Head of caudate nucleus (tissue), 42 donors: ENCODE measurements at places on chromosomes 12 and 14.
A peak's percentile ranks its signal among the peaks of the same experiment; 100 is the strongest.

DNA sequence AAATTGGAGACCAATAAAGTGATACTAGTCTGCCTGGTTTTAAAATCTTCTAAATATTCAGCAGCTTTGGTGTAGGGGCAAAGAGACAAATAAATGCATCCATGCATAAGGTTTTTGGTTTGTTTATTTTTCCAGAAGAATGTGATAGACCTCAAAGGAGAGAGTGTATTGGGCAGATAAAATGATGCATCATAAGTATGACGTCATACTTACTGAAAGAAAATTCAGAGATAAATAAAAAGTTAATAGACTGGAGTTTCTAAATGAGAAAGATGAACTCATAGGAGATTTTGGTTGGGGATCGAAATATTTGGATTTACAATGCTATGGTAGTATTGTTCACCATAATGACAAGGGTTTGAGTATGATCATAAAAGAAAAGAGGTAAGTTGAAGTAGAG is 10.2 kb downstream of the SYT10 start:
- DNase-seq, result no peak

DNA sequence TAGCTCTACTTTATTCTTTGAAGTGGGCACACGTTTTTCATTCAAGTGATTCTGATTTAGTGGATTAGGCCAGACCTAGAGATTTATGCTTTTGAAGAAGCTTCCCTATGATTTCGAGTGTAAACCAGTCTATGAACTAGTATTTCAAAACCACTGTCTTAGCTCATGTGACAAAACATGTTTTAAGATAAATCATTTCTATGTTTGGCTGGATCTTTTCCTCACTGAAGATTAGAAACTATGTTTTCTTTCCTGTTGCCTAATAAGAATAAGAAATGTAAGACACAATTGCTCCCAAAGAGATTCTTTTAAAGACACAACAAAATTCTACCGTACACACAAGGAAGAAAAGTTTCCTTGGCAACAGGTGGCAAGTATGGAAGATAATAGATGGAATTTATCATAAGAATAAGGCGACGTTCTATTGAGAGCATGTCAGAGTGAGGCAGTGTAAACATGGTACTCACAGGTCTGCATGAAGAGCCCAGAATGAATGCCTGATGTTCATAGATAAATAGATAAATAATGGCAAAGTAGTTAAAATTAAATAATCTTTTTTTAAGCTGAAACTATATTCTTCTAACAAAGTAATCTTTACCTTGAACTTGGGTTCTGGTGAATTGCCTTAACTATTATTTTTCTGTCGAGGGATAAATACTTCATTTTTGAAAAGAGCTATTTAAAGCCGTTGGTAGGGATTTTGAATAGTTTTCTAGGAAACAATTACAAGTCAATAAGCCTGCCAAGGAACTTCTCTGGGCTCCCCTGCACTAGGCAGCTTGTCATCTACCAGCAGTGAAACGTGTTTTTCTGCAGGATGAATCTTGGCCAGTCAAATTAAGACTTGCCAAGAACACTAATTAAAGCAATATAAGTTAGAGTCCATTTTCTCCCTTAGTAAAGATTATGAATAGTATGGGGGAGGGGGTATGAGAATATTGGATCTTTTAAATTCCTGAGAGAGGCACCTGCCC is 34.1 kb upstream of the C12orf75 start:
- no peak for DNase-seq

DNA sequence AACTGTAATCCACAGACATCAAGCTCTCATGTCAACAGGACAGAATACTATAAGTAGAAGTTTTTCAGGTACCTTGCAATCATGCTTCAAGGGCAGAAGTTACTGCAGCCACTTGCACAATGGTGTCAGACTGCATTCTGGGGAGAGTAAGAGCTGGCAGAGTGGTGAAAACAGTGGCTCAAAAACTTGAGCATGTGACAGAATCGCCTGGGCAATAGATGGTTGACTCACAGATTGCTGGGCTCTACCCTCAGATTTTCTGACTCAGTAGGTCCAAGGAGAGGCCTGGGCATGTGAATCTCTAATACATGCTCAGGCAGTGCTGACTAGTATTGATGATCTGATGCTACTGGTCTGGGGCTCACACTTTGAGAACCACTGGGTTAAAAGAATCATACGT is 187.8 kb downstream of the TBX5 start:
- DNase-seq, result no peak

GRCh38 chr12:128337431-128338170 is 70.6 kb downstream of the TMEM132C start:
- no peak for DNase-seq

- DNase-seq, result no peak
Observed at GRCh38 chr14:61388173-61388975, 67.0 kb downstream of the PRKCH start.

DNA sequence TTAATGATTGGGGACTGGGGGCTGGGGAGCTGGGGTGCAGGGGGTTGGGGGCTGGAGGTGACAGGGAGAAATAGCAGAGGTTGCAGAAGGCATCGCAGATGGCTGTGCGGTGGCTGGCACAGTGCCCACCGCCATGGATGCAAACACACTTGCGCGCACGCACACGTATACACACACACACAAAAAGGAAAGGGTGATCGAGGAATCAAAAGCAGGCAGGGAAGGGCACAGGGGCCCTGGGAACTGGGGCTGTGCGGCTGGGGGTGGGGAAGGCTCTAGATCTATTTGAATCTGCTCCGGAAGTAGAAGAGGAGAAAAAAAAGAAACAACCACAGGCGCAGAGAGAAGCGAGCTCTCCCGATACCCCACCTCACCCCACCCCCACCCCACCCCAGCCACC is 39.4 kb downstream of the ZFHX2 start:
- no peak for DNase-seq

DNA sequence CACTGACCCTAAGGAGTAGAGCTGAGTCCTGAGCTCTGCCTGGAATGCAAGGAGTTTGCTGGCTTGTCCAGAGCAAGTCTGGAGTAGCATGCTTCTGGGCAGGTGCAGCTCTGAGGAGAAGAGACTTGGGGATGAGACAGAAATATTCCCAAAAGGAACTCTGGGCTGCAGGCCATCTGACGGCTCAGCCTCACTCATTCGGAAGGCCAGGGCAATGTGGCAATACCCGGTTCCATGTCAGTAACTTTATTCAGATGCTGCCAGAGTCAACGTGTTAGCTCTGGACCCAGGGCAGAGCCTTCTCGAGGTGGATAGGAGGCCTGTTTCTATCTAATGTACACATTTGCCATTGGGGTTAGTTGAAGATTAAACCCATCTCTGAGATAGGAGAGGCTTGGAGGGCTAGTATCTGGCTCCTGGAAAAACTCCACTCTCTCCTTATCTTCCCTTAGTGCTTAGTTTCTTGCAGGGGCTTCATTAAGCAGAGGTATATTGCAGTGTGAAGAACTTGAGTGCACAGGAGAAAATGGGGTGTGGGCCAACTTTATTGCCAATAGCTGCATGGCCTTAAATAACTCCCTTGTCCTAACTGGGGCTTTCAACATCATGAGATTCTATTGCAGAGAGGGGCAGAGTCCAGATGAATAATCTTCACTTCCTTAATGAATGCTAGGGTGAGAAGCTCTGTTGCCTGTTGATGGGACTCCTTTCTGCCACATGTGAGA is 65.6 kb downstream of the NTF3 start:
- DNase-seq, result no peak

- DNase-seq, result peak; percentile 70
Observed at GRCh38 chr12:113762155-113762881, 203.8 kb downstream of the RBM19 start.

GRCh38 chr14:50303744-50304471 is 8.1 kb downstream of the L2HGDH start:
- no peak for DNase-seq

DNA sequence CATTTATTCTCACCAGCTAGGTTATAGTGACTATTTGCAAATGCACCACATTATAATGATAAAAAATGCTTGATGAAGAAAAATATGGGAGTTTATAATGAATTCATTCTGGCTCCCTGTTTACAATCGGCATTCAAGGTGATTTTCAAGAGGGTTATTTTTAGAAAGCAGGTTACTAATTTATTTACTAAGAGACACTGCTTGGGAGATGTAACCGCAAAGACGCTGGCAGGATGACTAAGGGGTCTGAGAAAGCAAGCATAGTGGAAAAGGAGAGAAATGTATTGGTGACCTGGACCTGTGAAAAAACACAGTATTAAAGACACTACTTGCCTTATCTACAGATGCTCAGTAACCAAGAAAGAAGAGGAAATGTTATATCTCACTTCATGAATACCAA is 13.3 kb upstream of the PITPNM2 start:
- DNase-seq, result no peak

- no peak for DNase-seq
Observed at GRCh38 chr12:99393763-99394162, 253.8 kb upstream of the GARIN6 start.

DNA sequence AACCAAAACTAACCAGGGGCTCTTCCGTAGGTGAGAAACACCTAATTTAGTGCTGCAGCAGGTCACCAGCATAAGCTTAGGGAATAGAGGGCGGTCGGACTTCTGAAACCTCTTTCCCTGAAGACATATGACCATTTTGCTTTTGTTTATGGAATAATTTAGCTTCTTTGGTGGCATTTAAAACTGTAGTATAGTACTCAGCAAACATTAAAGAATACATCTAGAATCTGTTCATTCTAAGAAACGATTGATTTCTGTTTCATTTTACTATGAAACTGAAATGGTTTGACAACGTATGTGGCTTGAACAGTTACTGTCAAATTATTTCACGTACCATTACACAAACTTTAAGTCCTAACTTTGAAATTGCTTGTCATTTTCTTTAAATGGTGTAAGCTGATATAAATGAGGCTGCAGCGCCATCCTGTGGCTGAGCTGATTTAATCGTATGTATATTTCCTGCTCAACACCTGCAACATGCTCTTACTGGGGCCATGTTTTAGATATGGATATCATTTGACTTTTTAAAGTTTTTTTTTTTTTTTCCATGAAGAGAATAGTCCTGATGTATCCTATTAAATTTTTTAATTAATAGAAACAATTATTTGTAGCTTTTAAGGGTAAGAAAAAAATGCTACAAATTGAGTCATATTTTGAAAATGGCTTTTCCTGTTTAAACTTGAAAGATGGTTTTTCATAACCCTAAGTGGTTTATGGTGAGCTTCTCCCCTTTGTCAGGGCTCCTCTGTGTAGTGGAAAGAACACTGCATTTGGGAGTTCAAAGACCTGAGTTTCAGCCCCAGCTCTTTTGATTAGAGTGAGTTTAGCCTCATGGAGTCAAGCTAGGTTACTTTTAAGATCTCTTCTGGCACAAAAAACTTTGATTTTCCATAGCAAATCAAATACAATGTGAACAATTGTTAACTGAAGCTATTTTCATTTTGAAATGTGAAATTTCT is 27.4 kb downstream of the CFAP54 start:
- peak; percentile 85 for DNase-seq

DNA sequence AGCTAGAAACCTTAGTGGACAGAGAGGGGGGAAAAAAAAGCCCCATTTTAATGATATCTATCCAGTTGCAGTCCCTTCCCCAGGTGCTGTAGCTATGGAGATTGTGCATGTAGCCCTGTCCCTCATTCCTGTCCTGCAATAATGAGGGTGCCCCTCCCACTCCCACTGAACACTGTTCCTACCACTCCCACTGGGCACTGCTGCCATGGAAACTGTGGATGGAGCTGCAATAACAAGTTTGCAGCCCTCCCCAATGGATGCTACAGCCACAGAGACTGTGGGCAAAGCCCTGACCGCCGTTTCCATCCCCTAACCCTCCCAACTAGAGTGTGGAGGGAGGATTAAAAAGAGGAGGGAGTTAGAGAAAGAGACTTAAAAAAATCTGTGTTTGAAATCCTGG is 238.3 kb downstream of the FUT8 start:
- DNase-seq, result no peak

DNA sequence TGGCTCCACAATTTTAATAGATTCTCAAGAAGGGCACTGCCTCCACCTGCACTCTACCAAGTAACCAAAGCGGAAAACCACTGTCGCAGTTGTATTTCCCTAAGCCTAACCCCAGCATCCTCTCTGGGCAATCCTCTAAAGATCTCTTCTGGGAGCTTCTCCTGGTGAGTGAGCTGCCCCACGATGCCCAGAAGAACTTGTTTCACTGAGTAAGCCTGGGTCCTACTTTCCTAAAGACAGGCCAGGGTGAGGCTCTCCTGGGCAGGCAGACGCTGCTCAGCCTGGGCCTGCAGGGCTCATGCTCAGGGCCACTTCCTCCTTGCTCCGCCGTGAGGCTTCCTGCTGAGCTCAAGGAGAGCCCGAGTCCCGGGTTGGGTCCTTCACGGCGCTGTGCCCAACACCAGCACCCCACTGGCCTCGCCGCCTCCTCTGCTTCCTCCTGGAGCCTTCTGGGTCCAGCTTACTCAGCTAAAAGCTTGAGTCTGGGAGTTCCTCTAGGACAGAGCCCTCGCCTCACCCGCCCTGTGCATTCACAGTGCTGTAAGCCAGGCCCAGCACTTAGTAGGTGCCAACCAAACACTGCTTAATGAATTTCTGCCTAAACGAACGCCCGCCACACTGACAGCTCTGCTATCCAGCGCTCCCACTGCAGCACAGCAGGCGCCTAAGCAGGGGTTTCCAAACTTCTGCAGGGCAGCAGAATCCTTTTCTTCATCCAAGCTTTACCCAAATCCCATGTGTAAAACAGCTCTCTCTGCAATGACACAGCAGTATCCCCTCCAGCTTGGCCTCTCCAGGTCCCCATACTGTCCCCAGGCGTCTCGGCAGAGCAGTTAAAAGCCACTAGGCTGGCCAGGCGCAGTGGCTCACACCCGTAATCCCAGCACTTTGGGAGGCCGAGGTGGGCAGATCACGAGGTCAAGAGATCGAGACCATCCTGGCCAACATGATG is 5.7 kb downstream of the RAB35 start:
- DNase-seq, result no peak

DNA sequence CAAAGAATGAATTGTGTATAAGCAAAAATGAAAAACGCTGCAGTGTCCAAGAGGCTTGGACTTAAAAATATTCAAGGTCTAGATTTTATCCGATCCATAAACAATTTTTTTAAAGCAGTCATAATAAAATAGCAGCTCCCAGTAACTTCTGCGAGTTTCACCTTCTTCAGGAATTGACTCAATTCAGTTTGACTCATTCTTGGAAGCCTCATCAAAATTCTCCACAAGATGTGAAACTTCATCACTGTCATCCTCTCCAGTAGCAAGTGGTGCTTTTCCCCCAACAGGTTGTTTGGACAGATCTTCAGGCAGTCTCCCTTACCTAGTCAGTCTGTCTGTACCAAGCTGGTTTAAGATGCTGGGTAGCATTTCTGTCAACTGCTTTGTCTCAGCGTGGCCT is 93.5 kb upstream of the FOXG1 start:
- DNase-seq, result no peak
